ENCODE measurements at places on chromosomes 16 and 17. TPM values are rescaled to one million over a fixed set of nuclear protein-coding genes. Genes with fewer than 3 reads are reported as not detected.

GRCh38 chr16:14042706-14043105 lies 28.4 kb upstream of the MRTFB start:
- H3K27ac ChIP-seq, result no peak overlapping the region
- no peak for DNase-seq
- H3K36me3 ChIP-seq, result no peaks in the 10 kb centered on the region
- H3K4me3 ChIP-seq, result no peak overlapping the region
- no peaks in the 10 kb centered on the region for H3K27me3 ChIP-seq
- peaks cover 4% of the 10 kb centered on the region for H3K4me1 ChIP-seq

GRCh38 chr16:29810699-29811169 lies 1.3 kb upstream of the PRRT2 start:
- no peak for DNase-seq
- peaks cover 34% of the 10 kb centered on the region for H3K36me3 ChIP-seq
- no peaks in the 10 kb centered on the region for H3K27me3 ChIP-seq

- no peak overlapping the region for H3K27ac ChIP-seq
- H3K4me3 ChIP-seq, result no peak overlapping the region
- no peaks in the 10 kb centered on the region for H3K4me1 ChIP-seq
- H3K36me3 ChIP-seq, result no peaks in the 10 kb centered on the region
- DNase-seq, result no peak
Observed at GRCh38 chr17:73973586-73974409, 229.7 kb upstream of the RPL38 start.

DNA sequence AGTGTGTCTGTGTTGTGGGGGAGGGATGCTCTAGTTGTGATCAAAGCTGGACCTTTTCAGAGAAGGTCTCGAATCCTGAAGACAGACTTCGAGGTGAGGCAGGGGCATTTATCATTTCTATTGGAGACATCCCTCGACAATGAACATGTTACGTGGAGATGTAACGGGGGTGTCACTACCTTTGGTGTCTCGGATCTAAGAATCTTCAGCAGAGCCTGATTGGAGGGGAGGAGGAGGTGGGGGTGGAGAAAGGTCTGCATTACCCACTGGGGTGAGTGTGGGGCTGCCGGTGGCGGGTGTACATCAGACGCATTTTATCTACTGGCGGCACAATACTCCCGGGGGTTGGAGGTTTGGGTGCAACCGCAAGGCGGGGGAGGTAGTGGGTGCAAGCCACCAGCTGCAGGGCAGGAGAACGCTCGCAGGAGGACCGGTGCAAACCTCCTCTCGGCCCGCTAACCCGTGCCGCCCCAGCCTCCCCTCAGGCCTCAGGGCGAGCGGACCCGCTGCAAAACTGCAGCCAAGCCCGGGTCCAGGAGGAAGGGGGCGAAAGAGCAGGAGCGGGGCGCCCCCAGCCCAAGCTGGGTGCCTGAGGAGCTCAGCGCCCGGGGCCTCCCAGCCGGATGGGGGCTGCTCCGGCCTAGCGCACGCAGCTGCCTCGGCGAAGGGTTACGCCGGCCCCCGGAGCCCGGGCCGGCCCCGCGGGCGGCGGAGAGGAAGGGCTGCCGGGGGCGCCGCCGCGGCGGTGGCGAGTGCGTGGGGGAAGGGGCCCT lies 735 bp downstream of the ZNF652 start:
- peak overlapping the region; percentile 95 for H3K27ac ChIP-seq
- peaks cover 54% of the 10 kb centered on the region for H3K4me1 ChIP-seq
- DNase-seq, result peak; percentile 78
- H3K36me3 ChIP-seq, result peaks cover 3% of the 10 kb centered on the region
- no peaks in the 10 kb centered on the region for H3K27me3 ChIP-seq
- peak overlapping the region; percentile 94 for H3K4me3 ChIP-seq

- DNase-seq, result no peak
- H3K27ac ChIP-seq, result no peak overlapping the region
- H3K4me1 ChIP-seq, result no peaks in the 10 kb centered on the region
- H3K36me3 ChIP-seq, result no peaks in the 10 kb centered on the region
- H3K4me3 ChIP-seq, result no peak overlapping the region
Observed at GRCh38 chr17:67276075-67276474, 31.1 kb upstream of the HELZ start.

- H3K36me3 ChIP-seq, result peaks cover 3% of the 10 kb centered on the region
- H3K27ac ChIP-seq, result peak overlapping the region; percentile 94
- no peaks in the 10 kb centered on the region for H3K27me3 ChIP-seq
- no peak for DNase-seq
- H3K4me1 ChIP-seq, result peaks cover 34% of the 10 kb centered on the region
Observed at GRCh38 chr17:80832266-80832676, 159.4 kb upstream of the CHMP6 start.

The CIITA gene
- 3.2 TPM for total RNA-seq

The C17orf67 gene
- total RNA-seq, result 3.6 TPM

The NT5M gene
- total RNA-seq, result 9.3 TPM

All from activated CD4-positive, alpha-beta memory T cell treated with anti-CD3 and anti-CD28 coated beads for 36 hours (primary cell).